Stimulated activated CD8-positive, alpha-beta memory T cell treated with anti-CD3 and anti-CD28 coated beads, Interleukin-15, amount 100 ng/mL, for 4 hours (primary cell): ENCODE measurements at places on chromosomes 11 and 22.

GRCh38 chr11:10294290-10294953 lies 403 bp upstream of the SBF2 start:
- DNase-seq, result no peak

DNA sequence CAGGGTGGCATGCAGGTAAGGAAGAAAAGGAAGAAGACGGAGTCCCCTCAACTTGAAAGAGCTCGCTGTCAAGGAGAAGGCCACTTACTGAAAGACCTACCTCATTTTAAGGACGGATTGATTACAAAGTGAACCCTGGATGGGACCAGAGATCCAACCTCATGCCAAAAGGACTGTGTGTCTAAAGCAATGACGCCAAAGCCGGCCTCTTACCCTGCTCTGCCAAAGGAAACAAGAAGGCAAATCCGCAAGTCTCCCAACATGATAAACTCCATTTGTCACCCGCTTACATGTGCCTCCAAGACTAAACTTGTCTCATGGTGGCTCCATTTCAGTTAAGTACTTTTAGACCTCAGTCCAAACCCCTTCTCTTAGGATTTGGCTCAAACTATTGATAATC lies 148.7 kb upstream of the MTMR2 start:
- DNase-seq, result no peak

GRCh38 chr11:14578541-14578956 lies 58.4 kb upstream of the PSMA1 start:
- peak; percentile 59 for DNase-seq

DNA sequence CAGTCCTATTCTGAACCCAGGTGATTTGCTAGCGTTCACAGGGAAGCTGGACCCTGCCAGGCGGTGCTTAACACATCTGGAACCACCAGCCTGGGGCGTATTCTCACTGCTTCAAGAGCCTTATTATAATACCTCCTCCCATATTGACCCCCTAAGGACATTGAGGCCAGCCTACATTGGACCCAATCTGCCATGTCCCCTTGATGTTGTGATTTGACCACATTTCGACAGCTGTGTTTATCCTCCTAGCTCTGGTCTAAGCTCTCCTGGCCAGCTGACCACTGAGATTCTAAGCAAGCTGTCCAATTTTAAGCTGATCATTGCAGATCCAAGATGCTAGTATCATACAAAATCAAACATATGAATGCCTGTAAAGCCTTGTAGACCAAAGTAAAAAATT lies 148.1 kb upstream of the BLID start:
- no peak for DNase-seq

GRCh38 chr11:86620891-86621521 lies 51.4 kb downstream of the ME3 start:
- DNase-seq, result no peak

DNA sequence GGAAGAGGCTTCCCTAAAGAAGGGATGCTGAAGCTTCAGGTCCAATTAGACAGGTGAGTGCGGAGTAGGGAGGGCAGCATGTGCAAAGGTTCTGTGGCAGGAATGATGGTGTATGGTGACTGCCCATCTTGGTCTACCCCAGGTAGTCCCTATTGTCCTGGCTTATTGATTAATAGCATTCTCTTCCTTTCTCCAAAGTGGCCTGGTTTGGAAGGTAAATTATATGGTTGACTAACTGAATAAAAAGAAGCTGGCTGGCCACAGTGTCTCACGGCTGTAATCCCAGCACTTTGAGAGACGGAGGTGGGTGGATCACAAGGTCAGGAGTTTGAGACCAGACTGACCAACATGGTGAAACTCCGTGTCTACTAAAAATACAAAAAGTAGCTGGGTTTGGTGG lies 230.5 kb downstream of the MIAT start:
- DNase-seq, result no peak

DNA sequence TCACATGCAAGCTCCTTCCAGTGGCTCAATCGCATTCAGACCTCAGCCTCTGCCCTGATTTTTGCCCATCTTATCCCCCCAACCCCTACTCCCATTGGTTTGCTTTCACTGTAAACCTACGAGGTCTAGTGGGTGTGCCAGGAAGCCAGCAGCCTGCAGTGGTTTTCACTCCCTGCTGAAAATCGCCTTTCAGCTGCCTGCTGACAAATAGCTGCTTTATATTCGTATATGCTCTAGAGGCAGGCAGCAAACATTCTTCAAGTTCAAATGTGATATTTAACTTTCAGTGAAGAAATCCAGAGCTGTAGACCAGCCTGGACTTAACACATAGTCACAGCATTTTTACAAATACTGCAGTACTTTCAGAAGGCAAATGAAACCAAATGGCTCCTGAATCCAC lies 92.8 kb upstream of the APOA1 start:
- DNase-seq, result peak; percentile 10

GRCh38 chr22:20782596-20783299 lies 8.8 kb downstream of the SERPIND1 start:
- DNase-seq, result no peak

DNA sequence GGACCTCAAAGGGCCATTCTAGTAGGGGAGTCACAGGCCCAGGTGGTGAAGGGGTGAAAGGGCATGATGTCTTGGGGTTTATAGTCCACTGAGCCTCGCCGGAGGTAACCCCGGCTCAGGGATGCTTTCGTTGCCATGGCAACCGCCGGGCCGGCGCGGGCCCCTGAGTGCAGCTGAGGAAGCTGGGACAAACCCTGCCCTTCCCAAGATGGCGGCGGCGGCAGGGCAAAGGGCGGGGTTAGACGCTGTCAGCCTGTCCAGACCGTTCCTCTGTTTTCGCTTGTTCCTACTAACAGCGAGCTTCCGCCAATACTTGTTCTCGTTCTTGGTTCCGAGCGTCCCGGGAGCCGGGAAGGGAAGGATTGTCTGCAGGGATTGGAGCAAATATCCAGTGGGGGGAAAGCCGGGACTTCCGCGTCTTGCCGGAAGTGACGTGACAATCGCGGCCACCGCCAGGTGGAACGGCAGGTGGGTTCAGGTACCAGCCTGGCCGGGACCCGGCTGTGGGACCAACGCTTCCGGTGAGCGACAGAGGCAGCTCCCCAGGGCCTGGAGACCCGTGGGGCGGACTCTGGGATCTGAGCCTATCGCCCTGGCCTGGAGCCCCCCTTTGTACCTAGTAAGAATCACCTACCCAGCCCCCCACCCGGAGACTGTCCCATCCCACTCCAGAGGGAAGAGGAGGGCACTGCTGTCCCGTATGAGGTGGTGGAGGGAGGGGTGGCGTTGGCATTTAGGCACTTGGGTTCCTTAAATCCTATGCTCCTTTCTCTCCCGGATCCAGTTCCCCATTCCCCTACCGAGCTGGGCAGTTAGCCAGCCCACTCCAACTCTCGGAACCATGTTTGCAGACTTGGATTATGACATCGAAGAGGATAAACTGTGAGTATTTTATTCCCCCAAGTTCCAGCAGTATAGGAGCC lies at the start of gene PICK1:
Gene PICK1 (plus strand): TSS at position 436 of the 923 bp plus-strand sequence. CDS start 406 bp downstream, at position 842.
- peak; percentile 54 for DNase-seq

DNA sequence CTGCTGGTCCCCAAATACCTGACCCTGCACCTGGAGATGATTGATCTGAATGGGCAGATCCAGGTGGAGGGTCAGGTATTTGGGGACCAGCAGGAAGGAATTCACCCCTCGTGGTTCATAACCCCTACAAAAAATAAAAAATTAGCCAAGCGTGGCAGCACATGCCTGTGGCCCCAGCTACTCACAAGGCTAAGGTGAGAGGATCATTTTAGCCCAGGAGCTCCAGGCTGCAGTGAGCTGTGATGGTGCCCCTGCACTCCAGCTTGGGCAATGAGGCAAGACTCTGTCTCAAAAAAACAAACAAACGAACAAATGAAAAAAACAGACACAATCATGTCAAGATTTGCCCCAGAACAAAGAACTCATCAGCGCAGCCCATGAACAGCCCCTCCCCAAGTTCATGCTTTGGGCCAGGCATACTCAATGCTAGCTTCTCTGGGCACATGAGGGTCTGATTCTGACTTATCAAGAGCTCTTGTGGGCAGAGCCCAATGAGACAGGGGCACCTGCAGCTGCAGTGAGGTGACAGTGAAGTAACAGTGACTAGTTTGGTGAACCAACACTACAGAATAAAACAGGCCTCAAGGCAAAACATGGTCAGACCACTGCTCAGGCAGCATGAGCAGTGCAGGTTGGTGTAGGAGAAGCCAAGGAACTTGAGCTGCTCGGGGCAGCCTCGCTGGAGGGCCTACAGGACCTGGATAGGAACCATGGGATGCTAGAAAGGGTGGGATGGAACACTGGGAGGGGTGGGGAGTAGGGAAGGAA lies 10.2 kb upstream of the FCHSD2 start:
- no peak for DNase-seq

GRCh38 chr22:38744981-38745380 lies 10.8 kb downstream of the SUN2 start:
- no peak for DNase-seq

- no peak for DNase-seq
Observed at GRCh38 chr11:47387944-47388696, 9.8 kb upstream of the SPI1 start.

DNA sequence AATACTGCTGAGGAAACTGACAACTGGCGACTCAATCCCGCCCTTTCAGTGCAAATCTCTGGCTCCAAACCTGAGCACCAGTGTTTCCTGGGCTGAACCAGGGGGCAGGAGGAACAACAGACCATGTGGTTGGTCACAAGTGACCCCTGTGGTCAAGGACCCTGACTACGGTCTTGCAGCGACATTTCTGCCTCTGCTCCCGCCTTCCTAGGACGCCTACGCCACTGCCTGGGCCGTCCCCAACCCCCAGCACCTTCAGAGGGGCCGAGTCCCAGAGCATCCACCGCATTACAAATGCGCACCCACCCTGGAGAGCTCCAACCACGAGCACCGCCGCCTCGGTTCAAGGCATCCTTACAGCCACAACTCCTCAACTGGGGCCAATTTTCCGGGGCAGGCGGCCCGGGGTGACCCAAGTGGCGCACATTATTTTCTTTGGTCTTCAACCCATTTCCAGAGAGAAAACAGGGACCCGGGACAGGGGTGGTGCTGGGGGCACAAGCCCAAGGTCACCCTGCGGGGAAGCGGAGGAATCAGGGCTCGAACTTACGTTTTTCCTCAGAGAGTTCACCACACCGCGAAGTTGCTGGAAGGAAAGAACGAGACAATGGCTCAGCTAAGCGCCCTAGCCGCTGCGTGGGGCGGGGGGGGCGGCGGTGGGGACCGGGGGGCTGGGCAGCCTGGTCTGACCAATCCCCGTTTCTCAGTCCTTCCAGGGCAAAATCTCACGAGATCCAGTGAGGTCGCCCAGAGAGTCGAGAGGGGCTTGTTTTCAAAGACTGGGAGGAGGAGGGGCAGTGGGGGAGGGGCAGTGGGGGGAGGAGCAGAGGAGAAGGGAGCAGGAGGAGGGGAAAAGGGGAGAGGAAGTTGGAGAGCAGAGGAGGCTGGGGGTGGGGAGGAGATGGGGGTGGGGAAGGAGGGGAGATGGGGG lies 1.8 kb downstream of the PRAME start:
- DNase-seq, result no peak

DNA sequence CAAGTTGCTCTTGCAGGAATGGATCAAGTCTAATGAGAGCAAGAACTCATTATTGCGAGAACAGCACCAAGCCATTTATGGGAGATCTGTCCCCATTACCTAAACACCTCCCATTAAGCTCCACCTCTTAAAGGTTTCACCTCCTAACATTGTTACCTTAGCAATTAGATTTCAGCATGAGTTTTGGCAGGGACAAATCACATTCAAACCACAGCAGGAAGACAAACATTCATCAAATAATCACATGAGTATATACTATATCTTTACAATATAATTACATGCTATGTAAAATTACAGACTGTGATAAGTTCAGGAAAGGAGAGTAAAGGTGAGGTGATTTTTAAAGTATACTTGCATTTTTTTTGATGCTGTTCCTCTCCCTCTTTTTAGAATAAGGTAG lies 6.6 kb upstream of the TEAD1 start:
- DNase-seq, result no peak
